Inflammatory macrophage treated with lipopolysaccharide for 1 hour (primary cell): ENCODE measurements at places on chromosomes 3 and 15.

- peak; percentile 17 for DNase-seq
Observed at GRCh38 chr3:24185738-24186384, 240.8 kb downstream of the NR1D2 start.

DNA sequence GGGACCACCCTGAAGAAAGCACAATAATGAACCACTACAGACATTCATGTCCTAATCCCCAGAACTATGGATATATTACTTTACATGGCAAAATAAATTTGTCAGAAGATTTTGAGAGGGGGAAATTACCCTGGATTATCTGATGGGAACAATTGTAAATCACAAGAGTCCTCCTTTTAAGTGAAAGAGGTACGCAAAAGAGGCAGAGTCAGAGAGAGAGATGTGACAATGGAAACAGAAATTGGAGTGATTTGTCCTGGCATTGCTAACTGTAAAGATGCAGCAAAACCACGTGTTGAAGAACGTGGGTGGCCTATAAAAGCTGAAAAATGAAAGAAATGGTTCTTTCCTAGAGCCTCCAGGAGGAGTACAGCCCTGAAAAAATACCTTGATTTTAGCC lies 1121.4 kb upstream of the ALCAM start:
- no peak for DNase-seq

GRCh38 chr15:92937901-92938300 lies 37.8 kb downstream of the CHD2 start:
- DNase-seq = no peak

DNA sequence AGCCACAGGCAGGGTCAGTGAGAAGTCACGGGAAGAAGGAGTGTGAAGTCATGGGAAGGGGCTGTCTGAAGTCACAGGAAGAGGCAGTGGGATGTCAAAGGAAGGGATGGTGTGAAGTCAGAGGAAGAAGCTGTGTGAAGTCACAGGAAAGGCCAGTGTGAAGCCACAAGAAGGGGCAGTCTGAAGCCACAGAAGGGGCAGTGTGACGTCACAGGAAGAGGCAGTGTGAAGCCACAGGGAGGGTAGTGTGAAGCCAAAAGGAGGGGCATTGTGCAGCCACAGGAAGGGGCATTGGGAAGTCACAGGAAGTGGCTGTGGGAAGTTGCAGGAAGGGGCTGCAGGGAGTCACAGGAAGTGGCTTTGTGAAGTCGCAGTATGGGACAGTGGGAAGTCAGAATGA lies 35.1 kb downstream of the GASK1A start:
- DNase-seq = no peak

GRCh38 chr15:88036154-88036839 lies 220.2 kb downstream of the NTRK3 start:
- DNase-seq = no peak

- DNase-seq = peak; percentile 46
Observed at GRCh38 chr15:79844221-79844620, 52.6 kb downstream of the MTHFS start.

DNA sequence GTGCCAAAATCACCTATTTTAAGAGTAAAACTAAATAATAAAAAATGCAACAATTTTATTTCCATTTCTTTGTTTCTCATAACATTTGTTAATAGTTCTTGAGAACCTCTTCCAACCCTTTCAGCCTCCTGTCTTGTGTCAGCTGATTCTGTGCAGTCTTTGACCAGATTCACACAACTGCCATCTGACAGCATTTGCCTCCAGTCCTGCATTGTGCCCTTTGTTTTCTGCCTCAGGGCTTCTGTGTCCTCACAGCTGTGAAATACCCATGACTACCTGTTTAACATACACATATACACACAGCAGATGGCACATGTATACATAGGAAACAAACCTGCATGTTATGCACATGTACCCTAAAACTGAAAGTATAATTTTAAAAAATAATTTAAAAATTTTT lies 13.2 kb upstream of the CNTN6 start:
- DNase-seq = no peak

DNA sequence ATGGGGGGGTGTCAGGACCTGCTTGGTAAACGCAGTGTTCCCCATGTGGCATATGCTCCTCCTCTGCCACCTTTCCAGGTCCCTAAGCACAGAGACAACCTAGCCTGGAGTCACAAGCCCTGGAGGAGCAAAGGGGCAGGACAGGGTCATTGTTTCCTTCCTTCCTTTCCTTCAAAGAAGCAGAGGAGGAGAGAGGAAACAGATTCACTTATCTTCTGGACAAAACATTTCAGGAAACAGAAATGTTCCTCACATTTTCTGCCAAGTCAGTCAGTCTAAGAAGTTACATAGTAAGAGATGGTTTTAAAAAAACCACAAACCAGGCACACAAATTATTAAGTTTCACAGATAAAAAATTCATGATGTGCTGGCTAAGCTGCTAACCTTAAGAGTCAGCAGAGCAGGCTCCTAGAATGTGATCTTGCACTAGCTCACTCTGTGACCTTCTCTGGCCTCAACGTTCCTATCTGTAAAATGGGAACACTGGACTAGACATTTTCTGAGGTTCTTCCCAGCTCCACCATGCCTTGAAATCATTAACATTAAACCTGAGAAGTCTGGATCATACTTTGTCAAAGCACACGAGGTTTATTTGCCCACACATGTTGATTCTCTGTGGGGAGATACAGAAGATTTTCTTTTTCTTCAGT lies 47.9 kb downstream of the ATP13A5 start:
- DNase-seq = no peak

GRCh38 chr3:114660124-114660523 lies 366.3 kb downstream of the TIGIT start:
- no peak for DNase-seq

- DNase-seq = no peak
Observed at GRCh38 chr3:34225821-34226366, 427.5 kb downstream of the PDCD6IP start.

DNA sequence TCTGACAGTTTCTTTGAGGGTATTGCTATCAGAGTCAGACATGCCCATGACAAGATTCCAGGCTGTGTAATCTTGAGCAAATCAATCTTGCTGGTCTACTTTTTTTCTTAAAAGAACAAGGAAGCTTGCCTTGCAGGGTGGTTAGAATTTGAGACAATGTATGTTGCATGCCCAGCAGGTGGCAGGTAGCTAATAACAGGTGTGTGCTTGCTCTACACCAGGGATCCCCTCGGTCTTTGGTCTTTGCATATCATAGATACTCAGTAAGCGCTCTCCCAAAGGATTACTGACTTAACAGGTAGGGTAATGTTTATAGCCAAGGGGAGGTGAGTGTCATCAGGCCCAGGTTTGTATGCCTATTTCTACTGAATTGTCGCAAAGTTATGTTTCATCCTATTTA lies 37.3 kb downstream of the CACNA1D start:
- no peak for DNase-seq

DNA sequence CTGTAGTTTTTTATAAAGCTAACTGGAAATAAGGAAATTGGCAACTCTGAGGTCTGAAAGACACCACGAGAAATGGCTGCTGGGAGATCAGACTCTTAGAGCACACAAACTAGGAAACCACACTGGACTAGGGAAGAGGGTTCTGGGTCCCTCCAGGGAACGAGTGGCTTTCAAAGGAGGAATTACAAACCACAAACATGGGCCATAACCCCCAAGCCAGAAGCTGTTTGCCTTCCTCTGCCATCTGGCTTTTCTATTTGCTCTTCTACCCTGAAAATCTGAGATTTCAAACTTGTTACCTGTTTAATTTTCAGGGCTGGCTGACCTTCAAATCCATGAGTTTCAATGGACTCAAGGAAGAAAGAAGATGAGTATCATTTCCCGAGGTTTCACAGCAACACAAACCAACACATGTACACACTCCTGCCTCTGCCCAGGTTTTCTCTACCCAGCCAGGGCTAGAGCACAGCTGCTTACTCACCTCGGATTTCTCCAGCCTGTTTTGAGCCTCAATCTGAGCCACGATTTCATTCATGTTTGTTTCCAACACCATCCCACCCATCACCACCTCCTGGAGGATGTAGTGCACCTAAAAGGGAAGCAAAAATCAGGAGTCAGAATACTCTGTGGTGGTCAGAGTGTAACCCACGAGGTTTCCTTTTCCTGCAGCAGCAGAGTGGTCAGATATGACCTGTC lies 22.6 kb upstream of the ANPEP start:
- DNase-seq = no peak

DNA sequence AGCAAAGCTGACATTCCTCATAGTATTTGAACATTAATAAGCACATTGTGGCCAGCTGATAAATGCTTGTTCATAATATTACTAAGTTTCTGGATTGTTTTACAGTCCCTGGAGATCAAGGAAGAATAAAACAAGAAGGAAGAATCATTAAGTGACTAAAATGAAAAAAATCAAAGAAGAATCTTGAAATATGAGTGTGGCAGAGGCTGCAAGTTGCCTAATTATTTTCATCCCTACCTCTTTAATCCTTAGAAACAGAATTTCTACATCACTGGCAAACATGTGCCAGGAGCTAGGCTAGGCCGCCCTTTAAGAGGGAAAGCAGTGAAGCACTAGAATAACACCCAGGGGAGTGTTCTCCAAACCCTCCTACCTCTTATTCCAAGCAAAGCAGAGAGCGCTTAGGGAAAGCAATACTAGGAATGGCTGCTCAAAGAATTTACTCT lies 98.9 kb downstream of the MAGI1 start:
- DNase-seq = no peak

DNA sequence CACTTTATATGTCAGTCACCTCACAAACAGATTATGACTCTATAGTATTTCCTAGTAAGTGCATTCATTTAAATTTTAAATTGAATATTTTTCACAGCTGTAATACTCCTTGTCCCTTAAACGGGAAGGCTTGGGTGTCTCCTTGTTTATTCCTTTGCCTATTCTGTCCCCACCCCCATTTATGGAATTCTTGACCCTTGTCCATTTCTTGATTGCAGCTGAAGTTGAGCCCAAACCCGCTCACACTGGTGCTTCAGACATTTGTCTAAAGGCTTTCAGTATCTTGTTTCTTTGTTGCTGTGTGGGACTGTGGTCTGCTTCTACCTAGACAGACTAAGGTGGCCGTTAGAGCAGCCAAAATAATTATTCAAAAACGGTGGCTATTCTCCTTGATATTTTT lies 449.7 kb downstream of the FOXP1 start:
- DNase-seq = no peak

DNA sequence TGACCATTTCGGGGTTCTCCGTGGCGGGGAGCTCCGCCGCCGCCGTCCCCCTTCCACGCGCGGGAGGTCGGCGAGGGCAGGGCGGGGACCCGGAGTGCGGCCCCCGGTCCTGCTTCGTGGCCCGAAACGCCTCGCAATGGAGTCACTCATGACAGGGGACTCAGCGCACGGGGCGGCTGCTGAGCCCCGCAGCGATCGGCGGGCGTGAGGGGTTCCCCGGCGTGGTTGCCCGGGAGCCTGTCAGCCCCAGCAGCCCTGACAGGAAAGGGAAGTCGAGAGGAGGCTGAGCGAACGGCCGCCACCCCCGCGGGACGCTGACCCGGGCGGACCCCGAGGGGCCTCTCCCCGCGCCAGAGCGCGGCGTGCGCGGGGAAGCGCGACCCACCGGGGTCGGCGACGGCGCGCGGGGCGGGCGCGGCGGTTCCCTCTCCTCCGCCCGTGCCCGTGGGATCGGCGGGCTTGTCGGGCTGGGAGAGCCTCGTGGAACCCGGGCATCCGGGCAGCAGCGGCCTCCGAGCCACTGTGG lies 564 bp upstream of the PIGZ start:
- DNase-seq = peak; percentile 72

DNA sequence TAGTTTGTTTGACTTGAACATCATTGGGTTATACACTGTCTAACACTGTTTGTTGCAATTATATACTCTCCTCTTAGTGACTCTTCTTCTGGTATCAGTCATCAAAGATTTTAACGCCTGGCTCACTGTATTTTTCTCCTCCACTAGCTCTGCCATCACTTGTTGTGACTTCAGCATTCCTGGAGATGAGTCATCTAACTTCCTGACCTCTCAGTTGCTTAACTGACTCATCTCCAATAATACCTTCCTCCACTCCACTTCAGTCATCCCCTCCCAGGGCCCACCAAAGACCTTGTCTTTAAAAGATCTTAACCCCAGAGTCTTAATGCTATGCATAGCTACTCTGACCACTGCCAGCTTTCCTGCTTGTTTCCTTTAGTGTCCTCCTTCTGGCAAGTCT lies 28.6 kb upstream of the CLSTN2 start:
- no peak for DNase-seq

- DNase-seq = no peak
Observed at GRCh38 chr3:19147905-19148767, at the start of gene KCNH8. Gene KCNH8 (plus strand): TSS chr3:19148510. CDS start chr3:19148720, 210 bp downstream.

DNA sequence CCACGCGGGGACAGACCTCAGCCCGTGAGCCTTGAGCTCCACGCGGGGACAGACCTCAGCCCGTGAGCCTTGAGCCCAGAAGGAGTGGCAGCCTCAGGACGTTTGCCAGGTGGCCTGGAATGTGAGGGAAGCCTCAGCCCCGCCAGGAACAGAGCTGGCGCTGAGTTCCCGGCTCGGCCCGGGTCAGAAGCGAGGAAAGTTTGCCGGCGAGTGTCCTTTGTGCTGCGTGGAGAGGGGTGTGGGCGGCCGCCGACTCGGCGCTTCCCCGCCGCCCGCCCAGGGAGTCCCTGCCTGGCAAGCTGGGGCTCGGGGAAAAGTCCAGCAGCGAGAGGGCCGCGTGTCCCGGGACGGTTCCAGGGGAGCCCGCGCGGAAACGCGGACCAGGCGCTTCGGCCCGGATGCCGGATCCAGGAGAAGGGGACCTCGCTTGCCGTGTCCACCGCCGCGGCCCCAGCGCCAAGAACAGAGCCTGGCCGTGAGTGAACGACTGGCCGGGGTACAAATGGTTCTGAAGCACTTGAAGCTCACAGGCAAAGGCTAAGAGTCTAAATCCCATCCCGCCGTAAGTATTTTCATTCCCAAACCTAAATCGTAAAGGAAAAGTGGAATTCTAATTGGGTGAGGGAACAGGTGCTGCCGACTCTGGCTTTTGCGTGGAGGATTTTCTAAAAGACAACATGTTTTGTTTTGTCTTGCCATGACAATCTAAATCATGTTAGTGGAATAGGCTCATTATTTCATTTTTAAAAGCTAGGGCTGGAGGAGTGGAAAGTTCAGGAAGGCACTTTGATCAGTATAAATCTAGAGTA lies 1.7 kb downstream of the LRRN1 start:
- no peak for DNase-seq

- peak; percentile 74 for DNase-seq
Observed at GRCh38 chr3:14804835-14805780, 13.7 kb upstream of the FGD5 start.

DNA sequence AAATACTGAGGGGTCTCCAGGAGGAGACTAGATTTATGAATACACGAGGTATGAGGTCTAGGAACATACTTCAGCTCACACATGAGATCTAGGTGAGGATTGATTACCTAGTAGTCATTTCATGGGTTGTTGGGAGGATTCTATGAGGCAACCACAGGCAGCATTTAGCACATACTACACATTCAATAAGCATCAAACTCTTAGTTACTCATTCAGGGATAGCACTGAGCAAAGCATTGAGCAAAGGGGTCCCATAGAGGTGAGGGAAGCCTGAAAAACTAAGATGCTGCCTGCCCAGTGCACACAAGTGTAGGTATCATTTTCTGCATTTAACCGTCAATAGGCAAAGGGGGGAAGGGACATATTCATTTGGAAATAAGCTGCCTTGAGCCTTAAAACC lies 4.5 kb downstream of the CCR5 start:
- no peak for DNase-seq

- no peak for DNase-seq
Observed at GRCh38 chr3:165753560-165753959, 83.7 kb downstream of the BCHE start.
